ENCODE measurements at places on chromosomes 6 and 20. TPM values are rescaled to one million over a fixed set of nuclear protein-coding genes. Genes with fewer than 3 reads are reported as not detected.
A peak's percentile ranks its signal among the peaks of the same experiment; 100 is the strongest.

SCGN gene
- not detected for total RNA-seq

OR2B6 gene
- not detected for total RNA-seq

POU5F1 gene
- total RNA-seq = not detected

RNF182 gene
- total RNA-seq = not detected

KCNK17 gene
- total RNA-seq = not detected

PTGIS gene
- not detected for total RNA-seq

TP53TG5 gene
- not detected for total RNA-seq

- DNase-seq = no peak
These were observed 382.9 kb downstream of the PRKN start for GRCh38 chr6:162344646-162345010.

- DNase-seq = no peak
These were observed 255.4 kb downstream of the TSHZ2 start for GRCh38 chr20:53227523-53227922.

- DNase-seq = no peak
These were observed 31.6 kb downstream of the FIG4 start for GRCh38 chr6:109722564-109723254.

GRCh38 chr20:19784511-19785172 is 26.6 kb downstream of the RIN2 start:
- DNase-seq = peak; percentile 19

- DNase-seq = no peak
These were observed 179.2 kb downstream of the PKHD1 start for GRCh38 chr6:51908243-51908642.

GRCh38 chr6:125818772-125819260 is 28.1 kb downstream of the NCOA7 start:
- DNase-seq = no peak

DNA sequence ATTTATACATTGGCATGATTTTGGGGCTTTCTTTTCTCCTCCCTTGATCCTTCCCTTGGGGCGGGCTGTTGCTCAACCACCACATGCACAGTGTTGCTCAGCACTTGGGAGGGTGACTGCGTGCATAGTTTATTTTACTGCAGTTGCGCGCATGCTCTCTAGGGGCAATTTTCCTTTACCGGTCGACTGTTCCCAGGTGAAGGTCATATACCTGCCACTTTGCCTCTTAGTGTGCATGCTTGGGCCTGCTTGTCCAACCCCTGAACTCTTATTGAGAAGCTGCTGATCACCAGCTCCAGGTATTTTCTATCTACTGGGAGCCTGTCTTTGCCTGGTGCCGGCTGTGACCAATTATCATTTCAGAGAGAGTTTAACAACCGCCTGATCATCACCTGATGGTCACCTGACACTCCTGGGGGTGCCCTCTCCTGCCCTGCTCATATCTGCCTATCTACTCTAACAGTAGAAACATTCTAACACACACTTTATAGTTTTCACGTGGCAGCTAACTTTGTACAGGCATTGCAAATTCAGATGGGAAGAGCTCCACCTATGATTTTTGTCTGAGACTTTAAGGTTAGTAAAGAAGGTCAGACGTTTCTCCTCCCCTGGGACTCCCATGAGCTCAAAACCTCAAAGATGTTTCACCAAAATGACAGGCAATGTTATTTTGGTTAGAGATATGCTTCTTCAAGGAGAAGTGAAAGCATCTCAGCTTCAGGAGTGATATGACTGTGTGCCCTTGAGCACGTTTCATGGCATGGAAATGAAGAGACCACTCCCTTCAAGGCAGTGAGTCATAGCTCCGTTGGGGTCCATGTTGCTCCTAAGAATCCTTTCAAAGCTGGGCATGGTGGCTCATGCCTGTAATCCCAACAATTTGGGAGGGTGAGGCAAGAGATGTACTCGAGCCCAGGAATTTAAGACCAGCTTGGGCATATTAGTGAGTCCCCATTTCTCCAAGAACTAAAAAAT is 227.5 kb upstream of the MYLIP start:
- DNase-seq = no peak

DNA sequence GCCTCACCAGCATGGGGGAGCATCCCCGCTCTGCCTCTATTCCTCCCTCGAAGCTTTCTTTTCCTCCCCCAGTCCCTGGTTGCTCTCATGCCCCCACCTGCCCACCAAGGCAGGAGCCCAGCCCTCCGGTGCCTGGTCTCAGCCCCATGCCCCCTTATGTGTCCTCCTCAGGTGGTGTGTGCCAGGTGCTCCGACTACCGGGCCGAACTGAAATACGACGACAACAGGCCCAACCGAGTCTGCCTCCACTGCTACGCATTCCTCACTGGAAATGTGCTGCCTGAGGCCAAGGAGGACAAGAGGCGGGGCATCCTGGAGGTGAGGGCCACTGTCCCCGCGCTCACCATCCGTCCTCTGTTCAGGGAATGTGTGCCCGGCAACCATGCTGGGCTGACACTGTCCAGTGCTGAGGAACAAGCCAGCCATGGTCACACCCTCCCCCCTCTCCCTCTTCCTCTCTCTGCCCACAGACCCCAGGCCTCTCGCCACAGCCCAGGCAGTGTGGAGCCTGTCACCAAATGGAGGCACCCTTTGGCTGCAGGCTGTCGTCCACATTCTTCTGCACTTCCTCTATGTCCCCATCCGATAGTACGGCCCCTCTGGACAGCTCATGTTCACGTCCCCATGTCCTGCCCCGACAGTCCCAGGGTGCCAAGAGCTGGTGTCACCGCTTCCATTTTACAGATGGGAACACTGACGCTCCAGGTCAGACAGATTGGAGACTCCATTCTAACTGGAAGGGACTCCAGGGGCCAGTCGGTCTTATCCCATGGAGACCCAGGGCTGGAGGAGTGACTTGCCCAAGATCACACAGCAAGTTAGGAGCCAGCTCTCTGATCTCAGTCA is 20.4 kb downstream of the FGD2 start:
- no peak for DNase-seq

- DNase-seq = no peak
These were observed 102.7 kb downstream of the PTPRK start for GRCh38 chr6:128417698-128418097.

DNA sequence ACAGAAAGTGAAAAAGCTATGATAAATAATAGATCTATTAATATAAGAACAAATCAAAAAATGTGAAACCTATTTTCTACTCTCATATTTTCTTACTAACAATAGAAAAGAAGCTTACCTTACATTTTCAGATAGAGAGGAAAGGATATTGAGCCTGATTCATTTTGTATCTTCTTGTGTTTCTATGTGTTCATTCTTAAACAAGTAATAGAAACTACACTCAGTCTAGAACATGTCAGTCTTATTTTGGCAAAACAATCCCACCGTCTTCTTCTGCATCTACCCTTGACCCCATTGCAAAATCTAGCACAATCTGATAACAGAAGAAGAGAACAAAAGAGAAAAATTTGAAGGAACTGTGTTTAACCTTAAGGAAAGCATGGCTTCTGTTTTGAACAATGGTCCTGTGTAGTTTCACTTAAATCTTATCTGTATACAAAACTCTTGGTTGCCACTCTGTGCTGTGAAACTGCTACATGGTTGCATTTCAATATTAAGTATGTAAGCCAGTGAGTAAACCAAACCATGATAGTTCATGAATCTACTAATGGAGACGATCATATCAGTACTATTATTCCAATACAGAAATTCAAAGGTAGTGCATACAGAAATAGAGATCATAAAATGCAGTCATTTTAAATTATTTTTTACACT is 69.5 kb upstream of the LGSN start:
- DNase-seq = no peak

DNA sequence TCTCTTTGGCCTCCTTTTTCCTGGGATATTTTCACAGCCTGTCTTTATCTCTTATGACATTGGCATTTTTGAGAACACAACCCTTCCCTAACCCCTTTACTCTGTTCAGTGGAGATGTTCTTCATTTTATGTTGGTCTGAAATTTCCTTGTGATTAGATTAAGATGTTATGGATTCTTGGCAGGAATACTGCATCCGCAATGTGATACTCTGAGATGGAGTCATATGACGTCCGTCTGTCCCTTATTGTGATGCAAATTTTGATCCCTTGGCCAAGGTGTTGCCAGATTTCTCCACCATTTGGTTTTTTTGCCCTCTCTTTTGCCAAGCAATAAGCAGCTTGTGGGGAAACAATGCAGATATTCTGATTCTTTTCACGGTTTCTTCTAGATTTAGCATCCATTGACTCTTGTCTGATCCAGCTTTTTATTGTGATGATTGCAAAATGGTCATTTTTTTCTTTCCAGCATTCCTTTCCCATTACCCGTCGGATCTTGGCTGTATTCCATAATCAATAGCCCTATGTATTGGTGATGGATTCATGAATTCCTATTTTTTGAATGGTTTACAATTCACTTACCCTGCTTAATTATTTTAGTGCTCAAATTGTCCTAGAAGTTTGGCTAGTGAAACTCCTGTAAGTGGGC is 85.1 kb downstream of the NCOA3 start:
- DNase-seq = no peak

- peak; percentile 40 for DNase-seq
These were observed 512.8 kb upstream of the JARID2 start for GRCh38 chr6:14732844-14733757.

DNA sequence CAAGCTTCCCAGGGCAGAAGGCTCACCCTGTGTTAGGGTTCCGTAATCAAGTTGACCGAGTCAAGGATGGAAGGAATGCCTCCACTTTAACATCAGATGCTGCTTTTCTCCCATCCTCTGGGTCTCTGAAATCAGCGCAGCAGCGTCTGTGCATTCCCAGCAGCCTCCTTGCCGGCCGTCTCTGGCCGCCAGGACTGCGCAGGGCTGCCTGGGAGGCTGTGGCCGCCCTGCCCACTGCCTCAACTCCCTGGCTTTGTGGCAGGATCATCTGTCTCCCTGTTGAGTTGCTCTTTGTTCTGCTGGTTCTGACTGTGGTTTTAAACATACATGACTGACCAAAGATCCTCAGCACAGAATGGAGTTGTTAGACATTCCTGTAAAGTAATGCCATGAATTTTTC is 56.5 kb downstream of the DLL1 start:
- no peak for DNase-seq

DNA sequence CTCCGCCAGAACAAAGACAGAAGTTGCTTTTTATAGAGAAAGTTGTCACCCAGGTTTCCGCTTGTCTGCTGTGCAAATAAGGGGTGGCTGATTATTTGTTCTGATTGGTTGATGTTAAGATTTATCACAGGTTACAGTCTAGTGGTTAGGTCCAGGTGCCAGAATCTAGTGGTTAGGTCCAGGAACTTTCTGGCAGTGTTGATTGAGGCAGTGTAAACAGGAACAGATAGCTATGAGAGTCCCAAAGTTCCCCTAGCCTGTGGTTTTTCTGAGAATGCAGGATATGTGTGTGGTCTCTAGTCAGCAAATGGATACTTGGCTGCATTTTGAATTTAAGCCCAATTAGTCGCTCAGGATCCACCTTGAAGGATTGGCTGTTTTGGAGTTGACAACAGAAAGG is 148.0 kb downstream of the TMEM200A start:
- DNase-seq = peak; percentile 52
